ENCODE measurements at places on chromosomes 5 and 9.
A peak's percentile ranks its signal among the peaks of the same experiment; 100 is the strongest.

DNA sequence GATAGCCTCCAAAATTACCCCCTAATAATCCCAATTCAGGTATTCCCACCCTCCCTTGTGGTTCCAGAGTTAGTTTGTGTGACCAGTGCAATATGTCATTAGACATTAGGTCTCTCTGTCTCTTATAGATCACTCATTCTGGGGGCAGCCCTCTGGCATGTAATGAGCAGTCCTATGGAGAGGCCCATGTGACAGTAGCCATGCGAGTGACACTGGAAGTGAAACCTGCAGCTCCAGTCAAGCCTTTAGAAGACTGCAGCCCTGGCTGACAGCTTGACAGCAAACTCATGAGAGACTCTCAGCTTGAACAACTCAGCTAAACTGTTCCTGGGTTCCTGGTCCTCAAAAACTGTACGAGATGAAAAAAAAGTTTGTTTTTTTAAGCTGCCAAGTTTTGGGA lies 54.0 kb upstream of the HSPB3 start:
- no peak for DNase-seq

- DNase-seq = peak; percentile 55
These were observed 259.1 kb downstream of the SYK start for GRCh38 chr9:91060520-91061343.

- DNase-seq = no peak
These were observed 221.0 kb downstream of the ESM1 start for GRCh38 chr5:54764102-54765090.

- no peak for DNase-seq
These were observed 3.7 kb upstream of the DUSP1 start for GRCh38 chr5:172774561-172775315.

DNA sequence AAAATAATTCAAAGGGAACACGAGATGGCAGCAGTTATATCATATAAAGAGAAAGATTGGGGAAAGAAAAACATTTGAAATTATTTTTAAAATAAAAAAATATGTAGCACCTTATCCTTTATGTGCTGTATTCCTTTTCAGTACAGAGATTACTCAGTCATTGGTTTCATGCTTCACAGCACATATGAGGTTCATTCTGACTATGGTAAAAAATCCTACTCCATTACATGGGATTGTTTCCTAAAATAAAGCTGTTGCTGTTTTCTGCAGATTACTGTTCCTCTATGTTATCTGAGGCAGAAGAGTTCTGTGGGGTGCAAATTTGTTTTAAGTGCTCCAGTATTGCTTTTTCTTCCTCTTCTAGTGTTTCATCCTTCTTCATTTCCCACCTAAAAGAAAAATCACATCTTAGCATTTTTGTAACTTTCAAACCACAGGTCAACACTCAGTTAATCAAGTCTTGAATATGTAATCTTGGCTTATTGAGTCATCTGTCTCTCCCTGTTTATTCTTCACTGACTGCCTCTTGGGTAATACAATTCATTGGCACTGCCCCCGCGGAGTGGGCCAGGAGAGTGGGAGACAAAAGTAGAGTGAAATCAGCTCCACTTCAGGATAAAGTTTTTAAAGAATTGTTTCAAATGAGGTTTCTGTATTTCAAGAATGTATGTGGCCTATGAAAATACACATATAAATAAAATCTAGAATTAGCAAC lies 412.5 kb upstream of the POU5F2 start:
- no peak for DNase-seq

GRCh38 chr9:93122721-93123221 lies 11.3 kb downstream of the NINJ1 start:
- DNase-seq = no peak

- DNase-seq = no peak
These were observed 41.7 kb upstream of the MATR3 start for GRCh38 chr5:139251695-139252288.

GRCh38 chr5:100731768-100732167 lies 171.3 kb downstream of the ST8SIA4 start:
- DNase-seq = peak; percentile 1

DNA sequence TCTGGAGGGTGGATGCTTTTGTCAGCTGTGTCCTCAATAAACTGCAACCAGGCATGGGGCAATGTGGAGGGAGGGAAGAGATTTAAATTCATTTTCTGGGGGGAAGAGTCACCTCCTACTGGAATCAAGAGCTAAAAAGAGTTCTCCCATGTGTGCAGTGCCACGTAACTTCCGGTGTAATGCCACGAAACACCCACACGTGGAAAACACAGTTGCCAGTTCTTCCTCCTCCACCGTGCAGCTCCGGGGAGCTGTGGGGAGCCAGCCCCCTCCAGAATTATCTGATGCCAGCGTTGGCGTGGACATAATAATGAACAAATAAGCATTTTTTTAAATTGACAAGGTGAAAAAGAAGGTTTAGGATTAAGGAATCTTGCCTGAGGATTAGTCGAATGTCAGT lies 32.1 kb upstream of the MED10 start:
- no peak for DNase-seq

DNA sequence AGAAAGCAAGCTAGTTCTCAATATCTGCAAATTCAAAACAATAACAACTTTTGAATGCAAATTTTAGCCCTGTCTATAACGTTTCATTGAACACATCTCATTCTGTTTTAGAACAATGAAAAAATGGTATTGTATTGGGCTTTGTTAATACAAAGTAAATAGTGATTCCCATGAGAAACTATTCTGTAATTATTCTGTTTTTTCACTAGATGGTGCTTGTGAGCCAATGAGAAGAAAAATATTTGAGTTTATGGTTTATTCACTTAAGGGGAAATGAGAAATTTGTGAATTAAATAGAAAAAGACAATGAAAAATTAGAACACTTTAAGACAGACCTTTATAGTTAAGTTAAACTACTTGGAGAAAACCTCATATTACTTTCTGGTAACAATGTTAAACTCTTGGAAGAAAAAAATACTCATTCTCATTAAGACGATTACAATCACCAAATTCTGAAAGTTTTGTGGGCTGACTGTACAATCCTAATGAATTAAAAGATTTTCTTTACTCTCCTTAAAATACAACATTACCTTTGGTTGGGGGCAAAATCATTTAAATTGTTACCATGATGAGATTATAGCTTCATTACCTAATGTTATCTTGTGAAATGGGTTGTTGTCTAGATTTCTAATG lies 127.0 kb downstream of the NNT start:
- peak; percentile 3 for DNase-seq

GRCh38 chr9:132597073-132597775 lies 14.8 kb downstream of the BARHL1 start:
- no peak for DNase-seq

- no peak for DNase-seq
These were observed 78.3 kb downstream of the PLK2 start for GRCh38 chr5:58381566-58381965.

DNA sequence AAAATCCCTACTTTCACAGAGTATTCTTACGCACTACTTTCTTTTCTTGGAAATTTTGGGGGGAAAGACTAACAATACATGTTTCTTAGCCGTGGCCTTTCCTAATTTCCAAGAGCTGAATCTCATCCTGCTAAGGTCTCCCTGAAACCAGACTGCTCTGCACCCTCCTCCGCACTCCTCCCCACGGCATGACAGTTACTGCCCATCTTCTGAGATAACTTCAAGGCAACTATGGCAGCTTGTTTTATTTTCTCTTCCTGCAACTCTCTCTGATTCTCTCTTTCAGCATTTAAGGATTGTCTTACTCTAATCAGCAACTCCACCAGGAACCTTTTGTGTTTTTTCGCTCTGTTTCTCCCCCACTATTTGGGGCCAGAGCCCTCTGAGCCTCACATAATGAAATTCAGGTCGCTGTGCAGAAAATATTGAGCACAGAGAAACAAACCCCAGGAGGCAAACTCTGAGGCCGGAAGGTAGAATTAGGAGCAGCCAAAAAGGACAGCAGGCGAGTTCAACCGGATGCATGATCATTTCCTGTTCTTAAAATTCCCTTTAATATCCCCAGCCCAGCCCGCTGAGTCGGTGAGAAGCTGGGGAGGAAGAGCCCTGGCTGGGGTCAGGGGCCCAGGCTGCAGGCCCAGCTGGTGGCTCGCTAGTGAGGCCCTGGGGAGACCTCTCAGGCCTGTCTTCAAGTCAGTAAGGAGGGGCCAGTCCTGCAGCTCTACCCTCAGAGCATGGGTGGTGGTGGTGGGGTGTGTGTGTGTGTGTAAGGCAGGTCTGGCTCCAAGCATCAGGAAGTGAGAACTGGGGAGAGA lies 213.6 kb upstream of the S1PR3 start:
- no peak for DNase-seq

- DNase-seq = peak; percentile 10
These were observed 8.1 kb downstream of the IDNK start for GRCh38 chr9:83630938-83631457.

- DNase-seq = no peak
These were observed 410.3 kb downstream of the DTWD2 start for GRCh38 chr5:118578093-118578492.

DNA sequence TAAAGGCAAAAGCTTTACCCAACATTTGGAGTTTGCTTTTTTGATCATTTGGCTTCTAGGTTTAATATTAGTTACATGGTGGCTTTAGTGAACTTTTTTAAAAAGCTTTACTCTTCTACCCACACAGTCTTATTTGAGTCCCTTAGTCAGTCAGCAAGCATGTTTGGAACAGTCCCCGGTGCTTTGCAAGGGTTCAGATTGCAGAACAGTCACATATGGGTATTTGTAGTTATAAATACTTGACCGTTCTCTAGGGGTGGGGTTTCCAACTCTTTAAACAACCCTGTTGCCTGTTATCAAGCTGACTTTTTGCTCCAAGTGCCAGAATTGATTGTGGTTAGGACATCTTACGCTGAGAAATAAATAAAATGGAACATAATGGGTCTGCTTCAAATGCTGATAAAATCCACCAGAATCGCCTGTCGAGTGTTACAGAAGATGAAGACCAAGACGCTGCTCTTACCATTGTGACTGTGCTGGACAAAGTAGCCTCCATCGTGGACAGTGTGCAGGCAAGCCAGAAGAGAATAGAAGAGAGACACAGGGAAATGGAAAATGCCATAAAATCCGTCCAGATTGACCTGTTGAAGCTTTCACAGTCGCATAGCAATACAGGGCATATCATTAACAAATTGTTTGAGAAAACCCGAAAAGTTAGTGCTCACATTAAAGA lies at the start of gene CAVIN4:
Gene CAVIN4, plus strand, starts transcription at position 304 of the 673 bp plus-strand sequence. Its CDS starts 65 bp downstream, at position 369.
- DNase-seq = no peak

- DNase-seq = no peak
These were observed 450.3 kb upstream of the CLINT1 start for GRCh38 chr5:158309088-158309807.

- DNase-seq = no peak
These were observed 55.4 kb upstream of the MIER3 start for GRCh38 chr5:57007344-57007743.

GRCh38 chr9:114911167-114911821 lies 19.1 kb downstream of the TNFSF8 start:
- peak; percentile 78 for DNase-seq

DNA sequence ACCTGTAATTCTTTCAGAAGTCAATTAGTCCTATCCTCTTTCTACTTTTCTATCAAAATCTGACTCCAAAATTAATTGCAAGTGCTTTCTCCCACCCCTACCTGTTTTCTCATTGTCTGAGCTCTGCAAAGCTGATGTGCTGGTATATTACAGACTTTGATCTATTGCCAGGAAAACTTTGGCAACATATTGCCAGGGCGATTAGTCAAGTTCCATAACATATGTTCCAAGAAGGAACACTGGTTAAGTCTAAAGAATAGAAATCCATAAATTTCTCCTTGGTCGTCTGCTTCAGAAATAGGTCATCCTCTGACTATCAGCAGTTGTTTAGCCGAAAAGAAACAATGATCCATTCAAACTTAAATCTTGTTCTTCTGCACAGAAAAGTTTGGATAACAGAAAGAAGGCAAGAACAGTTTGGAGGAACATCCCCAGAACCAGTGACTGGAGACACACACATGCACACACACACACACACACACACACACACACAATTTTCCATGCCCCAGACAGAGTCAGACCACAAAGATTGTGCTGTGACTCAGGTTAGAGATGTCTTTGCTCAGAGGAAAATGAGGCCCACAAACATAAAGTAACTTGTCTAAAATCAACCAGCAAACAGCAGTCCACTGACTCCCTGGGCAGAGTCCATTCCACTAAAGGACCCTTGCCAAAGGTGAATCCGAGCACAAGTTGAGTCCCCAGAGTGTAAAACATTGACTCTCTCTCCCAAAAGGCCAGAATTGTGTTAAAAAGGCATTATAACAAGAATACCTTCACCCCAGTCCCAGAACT lies 202.1 kb downstream of the DEPDC1B start:
- no peak for DNase-seq

DNA sequence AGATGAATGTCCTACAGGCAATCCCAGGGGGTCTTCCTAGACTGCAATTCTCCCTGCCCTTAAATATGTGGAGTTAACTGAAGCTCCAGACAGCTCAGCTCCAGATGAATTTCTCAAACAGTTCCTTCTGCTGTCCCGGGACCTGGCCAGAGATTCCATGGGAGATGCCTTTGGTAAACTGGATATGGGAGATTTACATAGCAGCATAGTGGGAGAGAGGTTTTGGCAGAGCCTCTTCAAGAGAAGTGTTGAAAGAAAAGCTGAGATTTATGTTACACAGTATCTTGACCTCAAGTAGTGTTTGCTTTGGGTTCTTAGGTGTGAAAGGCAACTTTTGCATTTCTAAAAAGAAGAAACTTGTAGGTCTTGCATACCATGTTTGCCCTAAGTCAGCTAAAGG lies 364.9 kb downstream of the ARRDC3 start:
- DNase-seq = no peak

DNA sequence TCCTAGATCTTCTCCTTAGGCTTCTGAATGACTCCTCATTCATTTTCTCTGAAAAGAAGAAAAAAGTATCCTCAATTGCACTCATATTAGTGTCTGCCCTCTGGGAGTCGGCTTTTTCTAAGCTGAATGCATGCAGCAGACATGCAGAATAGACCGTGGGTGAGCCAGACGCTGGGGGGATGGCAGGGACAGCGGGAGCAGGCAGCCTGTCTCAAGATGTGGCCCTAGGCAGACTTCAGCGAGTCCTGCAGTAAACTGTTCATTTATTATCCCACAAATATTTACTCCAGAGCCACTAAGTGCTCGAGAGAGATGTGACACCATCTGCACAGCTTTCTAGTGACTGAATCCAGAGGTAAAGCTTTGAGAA lies 164.9 kb upstream of the RAI14 start:
- no peak for DNase-seq

All from DMS79 treated with DMSO at 0.1 percent for 48 hours (cell line).